Activated CD4-positive, alpha-beta memory T cell treated with anti-CD3 and anti-CD28 coated beads, Interleukin-2, amount 10 ng/mL, durations not matched to agents 7 days and 5 days (primary cell): ENCODE measurements at places on chromosomes 7 and 10. TPM values are rescaled to one million over a fixed set of nuclear protein-coding genes. Genes with fewer than 3 reads are reported as not detected.

Gene ANKRD2
- 0.15 TPM for total RNA-seq

Gene DNAJC1
- total RNA-seq: 35.7 TPM

DNA sequence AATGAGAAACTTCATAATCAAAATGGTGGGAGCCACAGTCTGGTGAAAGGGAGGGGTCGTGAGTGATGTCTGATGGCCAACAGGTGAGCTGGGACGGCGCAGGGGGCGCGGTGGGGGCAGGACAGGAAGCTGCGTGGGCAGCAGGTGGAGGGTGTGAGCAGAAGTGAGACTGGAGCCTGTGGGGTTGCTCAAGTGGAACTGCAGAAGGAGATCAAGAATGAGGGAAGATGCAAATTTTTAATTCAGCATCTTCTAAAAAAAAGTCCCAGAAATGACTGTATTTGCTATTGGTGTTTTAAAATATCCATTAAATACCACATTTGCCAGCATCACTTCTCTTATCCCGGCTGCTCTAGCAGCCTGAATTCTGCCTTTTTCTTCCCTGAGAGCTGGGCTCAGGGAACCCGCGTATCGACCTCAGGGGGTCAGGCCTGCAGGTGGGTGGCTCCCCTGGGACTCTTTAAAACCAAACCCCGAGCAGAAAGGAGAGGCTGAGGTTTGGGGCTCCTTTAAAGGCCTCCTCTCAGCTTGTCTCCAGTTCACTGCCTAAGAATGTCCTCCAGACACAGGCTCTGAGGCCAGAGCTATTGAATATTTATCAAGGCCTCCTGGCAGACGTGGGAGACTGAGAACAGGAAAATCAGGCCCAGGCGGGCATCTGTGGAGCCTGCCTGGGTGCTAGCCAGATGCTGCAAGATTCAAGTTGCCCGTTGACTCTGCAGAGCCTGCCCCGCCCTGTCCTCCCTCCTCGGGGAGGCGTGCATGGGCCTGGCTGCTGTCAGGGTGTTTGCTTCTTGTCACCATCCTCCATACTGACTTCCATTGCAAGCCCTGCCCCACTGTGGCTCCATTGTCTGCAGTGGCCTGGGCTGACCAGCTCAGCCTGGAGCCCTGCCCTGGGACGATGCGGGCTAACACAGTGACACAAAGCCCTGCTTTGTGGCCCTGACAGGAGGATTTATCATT is 53.9 kb downstream of the SYPL1 start:
- DNase-seq: no peak

GRCh38 chr10:5679606-5680005 is 5.0 kb upstream of the TASOR2 start:
- no peak for DNase-seq

- DNase-seq: no peak
These were observed 7.9 kb downstream of the CPED1 start for GRCh38 chr7:120996333-120996987.

DNA sequence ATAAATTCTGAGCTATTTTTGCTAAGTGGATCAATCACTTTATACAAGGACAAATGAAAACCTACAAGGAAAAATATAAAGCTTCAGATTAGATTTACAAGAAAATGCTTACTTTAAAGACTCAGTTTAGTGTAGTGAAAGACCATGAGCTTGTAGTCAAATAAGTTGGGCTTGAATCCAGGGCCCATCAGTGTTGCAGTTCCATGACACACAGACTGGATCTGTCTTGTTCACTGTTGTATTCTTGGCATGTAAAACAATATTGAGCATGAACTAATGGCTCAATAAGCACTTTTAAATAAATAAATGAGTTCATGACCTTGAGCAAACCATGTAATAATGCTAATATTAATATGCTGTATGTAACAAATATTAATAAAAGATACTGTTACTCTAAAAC is 164.6 kb upstream of the KCND2 start:
- DNase-seq: no peak

DNA sequence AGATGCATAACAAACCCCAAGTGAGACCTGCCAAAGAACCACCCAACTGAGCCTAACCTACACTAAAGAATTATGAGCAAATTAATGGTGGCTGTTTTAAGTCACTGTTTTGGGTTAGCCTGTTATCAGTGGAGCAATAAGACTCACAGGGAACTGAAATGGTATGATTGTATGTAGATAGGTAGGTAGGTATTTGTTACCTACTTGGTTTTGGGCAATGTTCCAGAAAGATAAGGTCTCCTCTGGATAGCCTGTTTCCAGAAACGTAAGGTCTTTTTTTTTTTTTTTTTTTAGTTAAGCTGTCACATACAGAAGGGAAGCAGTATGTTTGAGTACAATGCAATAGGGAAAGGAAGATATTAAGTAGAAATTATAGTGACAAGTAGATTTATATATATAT is 47.6 kb downstream of the PSMC2 start:
- no peak for DNase-seq

GRCh38 chr7:87475359-87476178 is at the start of gene ABCB4:
ABCB4 (minus strand) TSS chr7:87475680; CDS start chr7:87475465, 215 bp downstream.
- DNase-seq: no peak

- no peak for DNase-seq
These were observed 35.3 kb downstream of the CDC14C start for GRCh38 chr7:48959676-48960075.

DNA sequence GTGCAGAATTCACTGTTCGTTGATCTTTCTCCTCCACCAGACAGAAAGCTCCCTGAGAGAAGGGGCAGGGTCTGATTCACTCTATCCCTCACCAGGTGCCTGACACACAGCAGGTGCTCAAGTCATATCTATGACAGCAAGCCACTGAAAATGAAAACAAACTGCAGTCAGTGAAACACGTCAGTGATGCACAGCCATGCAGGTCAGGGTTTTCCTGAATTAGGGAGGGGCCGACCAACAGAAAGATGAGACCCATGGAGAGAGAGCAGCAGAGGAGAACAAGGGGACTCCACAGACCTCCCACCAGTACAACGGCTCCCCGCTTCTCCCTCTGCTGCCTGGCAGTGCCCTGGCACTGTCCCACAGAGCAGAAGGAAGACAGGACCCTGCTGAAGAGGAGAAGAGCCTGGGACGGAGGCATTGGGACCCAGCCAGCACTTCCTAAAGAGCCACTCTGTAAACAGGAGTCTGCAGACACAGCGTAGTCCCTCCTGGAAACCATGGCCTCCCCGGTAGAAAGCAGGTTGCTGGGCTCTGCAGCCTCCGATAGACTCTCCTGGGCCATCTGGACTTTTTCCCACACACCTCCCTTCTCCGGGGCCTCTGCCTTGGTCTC is 50.3 kb downstream of the FAM53B start:
- DNase-seq: no peak

GRCh38 chr7:91140982-91141381 is 123.3 kb upstream of the FZD1 start:
- DNase-seq: no peak
